Ecto neural progenitor cell (in vitro differentiated cells): ENCODE measurements at places on chromosomes 13 and 19.

DNA sequence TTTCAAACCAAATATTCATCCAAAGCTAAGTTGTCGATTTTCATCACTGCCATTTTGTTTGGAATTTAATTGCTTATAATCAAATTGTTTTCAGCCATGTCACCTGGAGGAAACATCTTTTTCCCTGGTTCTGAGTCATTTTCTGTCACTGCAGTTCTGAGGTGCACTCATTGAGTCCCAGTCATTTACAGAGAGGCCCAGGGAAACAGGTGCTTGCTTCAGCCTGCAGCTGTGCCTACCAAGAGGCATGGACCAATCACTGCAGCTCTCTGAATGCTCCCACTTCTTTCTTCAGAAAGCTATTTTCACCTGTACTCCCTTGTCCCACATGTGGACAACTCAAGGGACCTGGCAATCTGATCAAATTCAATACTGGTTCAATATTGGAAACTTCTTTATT lies 308.1 kb downstream of the COG6 start:
- no peak for DNase-seq

- DNase-seq, result peak; percentile 79
These were observed 1.2 kb downstream of the CDC34 start for GRCh38 chr19:532561-533363.

- DNase-seq, result peak; percentile 80
These were observed 21.6 kb downstream of the VASP start for GRCh38 chr19:45528744-45529419.

DNA sequence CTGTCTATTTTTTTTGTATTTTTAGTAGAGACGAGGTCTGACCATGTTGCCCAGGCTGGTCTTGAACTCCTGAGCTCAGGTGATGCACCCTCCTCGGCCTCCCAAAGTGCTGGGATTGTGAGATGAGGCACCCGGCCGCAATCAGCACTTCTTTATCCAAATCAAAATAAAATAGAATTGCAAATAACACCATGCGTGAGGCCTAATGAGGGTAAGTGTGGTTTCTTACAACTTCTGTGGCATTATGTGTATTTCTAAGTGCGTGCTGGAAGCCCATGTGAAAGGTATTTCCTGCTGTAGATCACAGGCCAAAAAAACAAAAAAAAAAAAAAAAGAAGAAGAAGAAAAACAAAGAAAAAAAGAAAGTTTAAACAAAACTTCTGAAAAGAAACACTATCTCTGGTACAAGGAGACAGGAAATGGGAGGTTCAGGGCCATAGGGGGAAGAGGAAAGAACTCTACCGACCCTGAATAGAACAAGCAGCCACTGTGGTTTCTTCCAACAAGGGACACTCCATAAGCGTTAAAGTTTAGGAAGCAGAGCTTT lies 3.0 kb upstream of the GRAMD1A start:
- no peak for DNase-seq

- DNase-seq, result no peak
These were observed 98.6 kb downstream of the IRS2 start for GRCh38 chr13:109687559-109688448.
